ENCODE measurements at places on chromosomes 16 and 17.

DNA sequence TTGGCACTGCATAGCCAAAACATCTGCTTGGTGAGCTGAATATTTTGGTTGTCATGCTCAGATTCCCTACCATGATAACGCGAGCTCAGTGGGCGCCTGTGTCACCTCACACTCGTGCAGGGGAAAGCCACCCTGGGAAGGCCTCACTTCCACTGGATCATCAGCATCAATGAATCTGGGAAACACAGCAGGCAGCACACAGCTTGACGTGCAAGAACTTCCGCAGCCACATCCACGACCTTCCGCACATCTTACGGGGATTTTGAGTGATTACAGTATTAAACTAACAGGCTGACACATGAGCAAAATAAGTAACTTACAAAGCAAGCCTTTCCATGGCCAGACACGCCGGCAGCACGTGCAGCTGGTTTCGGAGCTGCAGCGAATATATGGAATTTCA lies 54.7 kb upstream of the FOXF1 start:
- DNase-seq, result no peak

DNA sequence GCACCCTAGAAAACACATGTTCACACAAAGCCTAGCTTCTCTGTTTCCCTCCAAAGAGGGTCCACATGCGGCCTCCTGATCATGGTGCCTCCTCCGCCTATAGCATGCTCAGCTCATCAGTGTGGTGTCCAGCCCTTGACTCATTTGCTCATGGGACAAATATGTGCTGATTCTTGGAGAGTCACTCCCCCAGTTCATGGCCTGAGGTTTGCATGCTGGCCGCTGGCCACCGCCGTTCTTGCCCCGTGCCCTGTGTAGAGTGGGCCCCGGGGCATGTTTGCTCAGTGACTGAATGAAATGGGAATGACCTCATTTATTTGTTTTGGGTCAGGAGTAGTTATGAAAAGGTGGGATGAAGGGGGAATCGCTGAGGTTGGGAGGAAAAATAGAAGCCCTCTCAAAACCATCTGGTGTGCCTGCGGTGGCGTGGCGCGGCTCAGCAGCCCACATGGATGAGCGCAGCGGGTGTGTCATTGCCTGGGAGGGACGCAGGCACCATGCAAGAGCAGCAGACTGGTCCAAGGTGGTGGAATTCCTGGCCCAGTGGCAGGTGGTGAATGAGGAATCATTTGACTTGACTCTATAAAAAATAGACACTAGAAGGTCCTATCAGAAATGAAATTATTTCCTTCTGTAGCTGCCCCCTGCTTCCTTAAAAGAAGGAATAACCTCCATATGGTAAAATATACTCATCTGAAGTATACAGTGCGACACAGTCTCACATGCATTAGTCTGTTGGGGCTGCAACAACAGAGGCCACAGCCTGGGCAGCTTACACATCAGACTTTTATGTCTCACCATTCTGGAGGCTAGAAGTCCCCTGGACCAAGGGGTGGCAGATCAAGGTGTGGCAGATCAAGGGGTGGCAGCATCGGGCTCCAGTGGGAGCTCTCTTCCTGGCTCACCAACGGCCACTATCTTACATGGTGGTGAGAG lies 31.7 kb downstream of the CRISPLD2 start:
- no peak for DNase-seq

GRCh38 chr17:76365256-76365903 lies 11.7 kb upstream of the PRPSAP1 start:
- DNase-seq, result no peak

GRCh38 chr17:59001158-59001814 lies 105.4 kb downstream of the TRIM37 start:
- peak; percentile 14 for DNase-seq

DNA sequence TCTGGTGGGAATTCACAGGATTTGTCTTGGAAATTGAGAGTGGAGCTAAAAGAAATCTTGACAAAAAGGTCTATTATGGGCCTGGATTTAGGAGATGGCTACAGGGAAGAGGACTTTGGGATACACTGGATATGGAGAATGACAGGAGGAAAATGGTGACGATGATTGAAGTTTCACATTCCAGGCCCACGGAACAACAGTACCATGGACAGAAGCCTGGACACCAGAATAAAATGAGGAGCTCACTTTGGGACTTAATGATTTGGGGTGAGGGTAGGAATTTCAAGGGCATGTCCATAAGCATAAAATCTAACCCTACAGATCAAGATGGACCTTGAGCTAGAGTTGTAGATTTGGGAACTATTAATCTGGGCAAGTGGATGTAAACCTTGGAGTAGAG lies 47.8 kb upstream of the DNAH9 start:
- DNase-seq, result no peak

- DNase-seq, result no peak
Observed at GRCh38 chr17:68101987-68102314, 66.4 kb downstream of the KPNA2 start.

GRCh38 chr17:33986566-33986965 lies 268.5 kb upstream of the CCL2 start:
- no peak for DNase-seq

DNA sequence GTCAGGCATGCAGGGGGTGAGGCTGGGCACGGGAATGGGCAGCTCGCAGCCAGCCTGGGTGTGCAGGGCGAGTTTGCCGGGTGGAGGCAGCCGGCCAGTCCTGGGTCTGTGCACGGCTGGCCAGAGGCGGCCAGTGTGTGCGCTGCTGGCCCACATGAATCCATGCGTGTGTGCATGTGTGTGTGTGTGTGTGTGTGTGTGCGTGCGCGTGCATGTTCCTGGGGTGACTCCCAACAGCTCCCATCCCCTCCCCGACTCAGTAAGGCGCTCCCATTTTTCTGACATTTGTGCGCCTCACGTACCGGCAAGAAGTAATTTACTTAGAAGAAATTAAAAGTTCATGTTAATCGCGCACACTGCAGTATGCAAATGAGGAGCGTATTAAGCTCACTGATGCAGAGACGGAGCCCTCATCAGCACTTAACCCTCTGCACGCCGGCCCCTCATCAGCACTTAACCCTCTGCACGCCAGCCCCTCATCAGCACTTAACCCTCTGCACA lies 55.4 kb upstream of the ACSF3 start:
- DNase-seq, result no peak

GRCh38 chr16:67962135-67962534 lies 6.3 kb downstream of the SLC12A4 start:
- no peak for DNase-seq

DNA sequence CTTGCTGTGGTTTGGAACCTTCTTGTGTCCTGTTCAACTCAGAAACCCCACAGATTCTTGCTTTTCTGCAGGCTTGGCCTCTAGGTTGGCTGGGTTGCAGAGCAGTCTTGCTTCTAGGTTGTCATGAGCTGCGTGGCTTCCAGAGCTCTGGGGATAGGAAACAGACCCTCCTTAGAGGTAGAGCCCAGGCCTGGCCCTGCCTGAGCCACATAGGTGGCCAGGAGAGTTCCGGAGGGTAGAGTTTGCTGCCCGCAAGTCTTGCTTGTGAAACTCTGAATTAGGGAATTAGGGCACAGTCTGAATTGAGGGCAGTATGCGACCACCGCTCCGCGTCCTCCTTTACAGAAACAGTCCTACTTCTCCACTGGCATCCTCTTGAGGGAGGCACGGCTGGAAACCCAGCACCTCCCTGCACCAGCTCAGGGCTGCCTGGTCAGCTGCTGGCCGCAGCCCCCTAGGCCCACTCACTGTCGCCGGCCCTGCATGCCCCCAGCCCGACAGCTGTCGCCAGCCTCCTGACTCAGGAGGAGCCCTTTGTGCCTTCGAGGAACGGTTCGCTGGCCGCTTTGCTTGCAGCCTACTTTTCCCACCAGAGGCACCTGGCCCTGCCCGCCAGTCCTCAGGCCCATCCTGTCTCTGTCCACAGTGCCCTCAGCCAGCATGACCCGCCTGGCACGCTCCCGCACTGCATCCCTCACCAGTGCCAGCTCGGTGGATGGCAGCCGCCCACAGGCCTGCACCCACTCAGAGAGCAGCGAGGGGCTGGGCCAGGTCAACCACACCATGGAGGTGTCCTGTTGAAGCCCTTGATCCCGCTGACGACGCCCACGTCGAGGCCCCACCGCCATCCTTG lies 4.3 kb upstream of the SETD6 start:
- DNase-seq, result no peak

All from stimulated activated CD8-positive, alpha-beta memory T cell treated with anti-CD3 and anti-CD28 coated beads, Interleukin-4, amount 100 ng/mL, for 1 hour (primary cell).